ENCODE measurements at places on chromosomes 6 and 20. TPM values are rescaled to one million over a fixed set of nuclear protein-coding genes. Genes with fewer than 3 reads are reported as not detected.

Gene GUCA1A
- 0.33 TPM for total RNA-seq

Gene NINL
- 16.3 TPM for total RNA-seq

Gene BMP2
- total RNA-seq: 20.7 TPM

Gene VSTM2L
- 5.3 TPM for total RNA-seq

Gene LRFN2
- not detected for total RNA-seq

Gene TRAPPC3L
- total RNA-seq: 0.15 TPM

Gene SOBP
- total RNA-seq: 8.8 TPM

Gene CAGE1
- 0.17 TPM for total RNA-seq

Gene RIPPLY2
- total RNA-seq: 0.29 TPM

Gene SMOC2
- not detected for total RNA-seq

Gene LY6G5C
- 0.73 TPM for total RNA-seq

Gene B3GALT4
- 12.5 TPM for total RNA-seq

Gene TREML1
- not detected for total RNA-seq

Gene LGSN
- total RNA-seq: not detected

Gene ESR1
- total RNA-seq: 1.0 TPM

Gene NKX2-2
- not detected for total RNA-seq

Gene SMPDL3A
- 18.0 TPM for total RNA-seq

Gene TTK
- total RNA-seq: 38.5 TPM

Gene SLC22A23
- 4.7 TPM for total RNA-seq

Gene MCCD1
- total RNA-seq: not detected

Gene FAM162B
- 0.33 TPM for total RNA-seq

Gene SLC25A27
- total RNA-seq: 9.9 TPM

Gene C6orf15
- not detected for total RNA-seq

Gene NTSR1
- total RNA-seq: 0.66 TPM

Gene ELOVL4
- 8.7 TPM for total RNA-seq

All from smooth muscle cell of trachea (primary cell).